ENCODE measurements at places on chromosomes 11 and 22.

- no peak for DNase-seq
Measured at GRCh38 chr11:87223816-87224215, 186.1 kb downstream of the TMEM135 start.

- DNase-seq = no peak
Measured at GRCh38 chr11:62459080-62459479, 40.2 kb downstream of the SCGB1A1 start.

- DNase-seq = no peak
Measured at GRCh38 chr22:49965091-49966040, 4.8 kb downstream of the PIM3 start.

- no peak for DNase-seq
Measured at GRCh38 chr11:86596861-86597586, 75.4 kb downstream of the ME3 start.

DNA sequence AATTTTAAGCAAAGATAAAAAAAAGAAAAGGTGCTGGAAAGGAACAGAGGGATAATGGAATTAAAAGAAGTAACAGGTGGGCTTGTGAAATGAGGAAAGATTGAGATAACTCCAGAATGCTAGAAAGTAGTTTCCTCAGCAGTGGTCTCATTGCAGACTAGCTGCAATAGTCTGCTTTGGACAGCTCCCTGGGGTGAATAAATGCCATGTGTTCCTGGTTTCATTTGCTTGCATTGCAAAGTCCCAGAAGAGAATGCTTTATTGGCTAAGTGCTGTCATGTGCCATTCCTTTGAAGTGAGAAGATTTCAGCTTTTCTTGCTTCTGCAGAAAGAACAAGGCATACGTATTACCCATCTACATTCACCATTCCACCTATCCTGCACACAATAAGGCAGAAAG is 478.8 kb upstream of the RAG2 start:
- no peak for DNase-seq

DNA sequence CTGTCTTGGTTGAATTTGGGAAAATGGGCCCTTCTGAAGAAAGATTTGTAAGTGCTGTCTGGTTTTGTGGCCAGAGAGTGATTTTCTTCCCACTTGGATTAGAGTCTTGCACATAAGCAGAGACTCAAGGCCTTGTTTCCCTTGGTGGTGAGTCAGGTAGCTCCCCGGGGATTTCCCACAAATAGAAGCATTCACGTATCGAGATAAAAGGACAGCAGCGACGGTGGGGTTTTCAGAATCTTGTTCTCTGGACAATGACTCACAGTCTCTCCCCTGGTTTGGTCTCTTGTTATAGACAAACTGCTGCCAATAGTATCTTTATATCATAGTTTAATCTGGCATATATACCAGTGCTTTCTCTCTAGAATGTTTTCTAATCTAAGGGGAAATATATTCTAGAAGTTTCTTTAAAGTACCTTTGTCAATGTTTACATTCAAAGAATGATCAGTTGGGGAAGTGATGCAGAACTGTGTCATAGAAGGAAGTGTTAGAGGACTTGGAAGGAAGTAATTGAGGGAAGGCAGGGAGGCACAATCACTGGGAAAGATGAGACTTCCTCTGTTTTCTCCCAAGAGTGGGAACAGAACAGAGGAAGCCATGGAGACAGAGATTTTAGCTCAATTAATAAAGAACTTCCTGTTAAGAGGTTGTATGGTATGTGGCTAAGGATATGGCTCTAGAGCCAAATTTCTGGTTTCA is 18.1 kb downstream of the POLA2 start:
- DNase-seq = no peak

GRCh38 chr11:2462986-2463765 is 18.4 kb downstream of the KCNQ1 start:
- no peak for DNase-seq

- DNase-seq = no peak
Measured at GRCh38 chr11:67079065-67079705, 22.5 kb downstream of the RHOD start.

- no peak for DNase-seq
Measured at GRCh38 chr11:19032990-19033389, 27.5 kb downstream of the MRGPRX2 start.

DNA sequence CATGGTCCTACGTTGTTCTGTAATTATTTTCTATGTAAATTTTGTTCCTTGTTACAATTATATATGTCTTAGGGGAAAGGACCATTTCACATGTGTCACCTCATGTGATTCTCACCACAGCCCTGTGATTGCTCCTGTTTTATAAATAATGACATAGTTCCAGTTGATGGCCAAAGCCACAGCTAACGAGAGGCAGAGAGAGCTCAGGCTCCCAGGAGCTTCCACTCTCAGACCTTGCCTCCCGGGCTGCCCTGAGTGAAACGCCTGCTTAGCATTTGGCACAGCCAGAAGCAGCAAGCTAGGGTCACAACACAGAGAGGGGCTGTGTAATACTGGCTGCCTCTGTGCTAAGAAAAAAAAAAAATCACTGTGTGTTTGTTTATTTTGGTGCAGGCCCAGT is 5.9 kb downstream of the TMEM121B start:
- DNase-seq = no peak

DNA sequence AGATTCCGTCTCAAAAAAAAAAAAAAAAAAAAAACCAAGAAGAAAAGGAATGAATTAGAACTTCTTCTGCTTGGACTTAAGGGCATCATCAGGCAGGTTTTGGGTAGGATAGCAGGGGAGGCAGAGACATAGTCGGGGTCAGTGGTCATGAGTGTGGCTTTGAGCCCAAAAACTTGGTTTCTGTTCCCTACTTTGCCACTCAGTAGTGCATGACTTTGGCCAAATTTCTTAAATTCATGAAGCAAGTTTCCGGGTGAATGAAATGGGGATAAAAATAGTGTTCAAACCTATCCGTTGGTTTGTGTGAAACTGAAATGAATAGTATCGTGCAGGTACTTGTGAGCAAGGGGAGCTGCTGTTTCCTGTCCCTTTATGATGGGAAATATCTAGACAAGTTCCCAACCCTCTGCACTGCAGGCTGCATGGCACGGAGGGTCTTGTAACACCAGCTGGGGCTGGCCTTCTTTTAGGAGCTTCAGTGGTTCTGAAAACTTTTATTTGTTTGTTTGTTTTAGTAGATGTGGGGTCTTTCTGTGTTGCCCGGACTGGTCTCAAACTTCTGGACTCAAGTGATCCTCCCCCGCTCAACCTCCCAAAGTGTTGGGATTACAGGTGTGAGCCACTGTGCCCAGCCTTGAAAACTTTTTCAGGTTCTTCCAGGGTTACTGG is 18.4 kb downstream of the NEAT1 start:
- DNase-seq = no peak

DNA sequence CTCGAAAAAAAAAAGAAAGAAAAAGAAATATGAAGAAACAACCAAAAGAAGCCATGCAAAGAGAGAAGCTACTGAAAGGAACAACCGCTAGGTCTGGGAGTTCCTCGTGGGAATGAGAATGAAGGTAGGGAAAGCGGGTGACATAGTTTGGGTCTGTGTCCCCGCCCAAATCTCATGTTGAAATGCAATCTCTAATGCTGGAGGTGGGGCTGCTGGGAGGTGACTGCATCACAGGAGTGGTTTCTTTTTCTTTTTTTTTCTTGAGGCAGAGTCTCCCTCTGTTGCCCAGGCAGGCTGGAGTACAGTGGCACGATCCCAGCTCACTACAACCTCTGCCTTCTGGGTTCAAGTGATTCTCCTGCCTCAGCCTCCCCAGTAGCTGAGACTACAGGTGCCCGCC is 9.7 kb upstream of the TXN2 start:
- DNase-seq = no peak

DNA sequence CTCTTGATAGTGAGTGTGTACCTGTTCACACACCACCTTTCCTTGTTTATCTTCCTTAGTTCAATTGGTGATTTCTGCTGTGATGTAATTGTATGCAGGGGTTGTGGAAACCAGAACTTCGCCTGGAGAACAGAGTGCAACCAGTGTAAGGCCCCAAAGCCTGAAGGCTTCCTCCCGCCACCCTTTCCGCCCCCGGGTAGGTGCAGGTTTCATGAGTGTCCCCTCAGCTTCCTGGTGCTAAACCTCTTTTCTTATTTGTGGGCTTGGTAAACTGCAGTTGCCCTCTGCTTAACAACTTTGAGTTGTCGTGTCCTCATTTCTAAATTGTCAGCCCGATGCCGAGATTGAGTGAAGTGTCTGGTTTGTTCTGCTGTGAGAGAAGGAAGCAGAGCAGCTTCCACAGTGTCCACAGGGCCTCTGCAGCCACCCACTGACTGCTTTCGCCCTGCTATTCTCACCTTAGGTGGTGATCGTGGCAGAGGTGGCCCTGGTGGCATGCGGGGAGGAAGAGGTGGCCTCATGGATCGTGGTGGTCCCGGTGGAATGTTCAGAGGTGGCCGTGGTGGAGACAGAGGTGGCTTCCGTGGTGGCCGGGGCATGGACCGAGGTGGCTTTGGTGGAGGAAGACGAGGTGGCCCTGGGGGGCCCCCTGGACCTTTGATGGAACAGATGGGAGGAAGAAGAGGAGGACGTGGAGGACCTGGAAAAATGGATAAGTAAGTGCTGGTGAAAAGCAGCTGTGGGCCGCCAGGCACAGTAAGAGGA is 7.1 kb upstream of the GAS2L1 start:
- no peak for DNase-seq

DNA sequence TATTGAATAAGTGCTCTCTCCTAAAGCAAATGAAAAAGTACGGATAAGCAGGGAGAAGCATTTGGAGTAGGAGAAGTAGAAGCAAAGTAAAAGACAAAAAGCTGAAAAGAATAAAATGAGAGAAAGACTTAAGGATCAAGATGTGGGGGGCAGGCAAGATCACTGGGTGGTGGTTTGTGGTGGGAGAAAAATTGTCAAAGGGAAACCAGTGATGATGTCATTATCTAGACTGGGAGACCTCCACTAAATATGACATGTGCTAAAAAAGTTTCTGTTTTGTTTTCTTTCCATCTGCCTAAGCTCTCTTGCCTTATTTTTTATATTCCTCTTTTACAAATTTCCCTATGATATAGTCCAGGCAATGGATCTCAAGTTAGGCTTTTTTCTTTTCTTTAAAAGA is 14.8 kb upstream of the MAML2 start:
- DNase-seq = no peak

DNA sequence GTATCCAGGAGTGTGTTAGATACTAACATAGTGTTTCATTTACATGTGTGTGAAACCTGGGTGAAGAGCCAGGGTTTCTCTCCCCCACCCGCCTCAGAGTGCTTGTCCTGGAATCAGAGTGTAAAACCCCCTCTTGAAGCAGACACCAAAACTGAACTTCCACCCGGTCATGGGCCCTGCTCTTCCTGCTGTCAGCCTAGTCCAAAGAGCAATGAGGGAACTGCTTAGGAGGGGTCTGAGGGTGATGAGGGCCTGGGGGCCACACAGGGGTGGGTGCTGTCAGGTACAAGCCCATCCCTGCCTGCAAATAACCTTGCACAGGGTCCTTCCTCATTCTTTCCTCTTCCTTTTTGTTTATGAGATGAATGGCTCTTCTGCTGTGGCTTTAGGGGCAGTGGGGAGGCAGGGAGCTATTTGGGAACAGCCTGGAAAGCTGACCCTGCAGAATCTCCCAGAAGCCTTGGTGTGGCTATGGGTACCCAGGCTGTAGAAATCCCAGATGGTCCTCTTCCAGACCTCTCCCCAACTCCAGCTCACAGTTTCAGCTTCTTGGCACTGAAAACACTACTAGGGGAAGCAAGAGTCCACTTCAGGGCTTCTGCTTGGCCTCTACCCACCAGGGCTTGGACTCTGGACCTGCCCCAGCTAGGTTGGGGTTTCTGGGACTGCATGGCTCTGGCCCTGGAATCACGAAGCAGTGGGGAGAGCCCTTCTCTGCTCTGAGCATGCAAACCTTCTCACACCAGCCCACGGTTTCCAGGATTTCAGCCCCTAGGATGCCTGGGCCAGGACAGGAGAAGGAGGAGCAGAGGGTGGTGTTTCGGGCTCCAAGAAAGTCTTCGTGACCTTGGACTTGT is 8.5 kb downstream of the BATF2 start:
- DNase-seq = no peak

DNA sequence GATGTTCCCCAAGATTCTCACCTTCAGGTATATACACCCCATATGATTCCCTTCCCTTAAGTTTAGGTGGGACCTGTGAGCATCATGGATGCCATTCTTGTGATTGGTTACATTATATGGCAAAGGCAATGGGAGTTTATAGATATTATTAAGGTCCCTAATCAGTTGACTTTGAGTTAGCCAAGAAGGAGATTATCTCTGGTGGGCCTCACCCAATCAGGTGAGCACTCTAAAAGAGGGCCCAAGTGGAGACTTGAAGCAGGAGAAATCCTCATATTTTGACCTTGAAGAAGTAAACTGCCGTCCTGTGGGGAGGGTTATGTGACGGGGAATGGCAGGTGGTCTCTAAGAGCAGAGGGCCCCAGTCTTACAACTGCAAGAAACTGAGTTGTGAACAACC is 94.2 kb downstream of the HSD17B12 start:
- no peak for DNase-seq

DNA sequence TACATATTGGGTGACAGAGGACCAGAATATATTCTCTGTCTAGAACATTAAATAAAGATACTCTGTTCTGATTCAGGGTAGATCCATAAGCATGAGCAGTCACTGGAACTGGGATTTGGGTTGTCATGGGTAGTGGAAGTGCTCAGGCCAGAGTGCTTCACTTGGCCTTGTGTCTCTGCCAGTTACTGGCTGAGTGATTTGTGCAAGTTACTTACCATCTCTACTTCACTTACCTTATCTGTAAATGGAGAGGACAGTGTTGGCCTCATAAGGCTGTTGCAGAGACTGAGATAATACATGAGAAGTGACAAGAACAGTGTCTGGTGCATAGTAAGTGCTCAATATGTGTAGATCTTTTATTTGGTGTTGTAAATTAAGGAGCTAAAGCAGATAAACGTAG is 17.6 kb downstream of the ATXN10 start:
- DNase-seq = no peak

DNA sequence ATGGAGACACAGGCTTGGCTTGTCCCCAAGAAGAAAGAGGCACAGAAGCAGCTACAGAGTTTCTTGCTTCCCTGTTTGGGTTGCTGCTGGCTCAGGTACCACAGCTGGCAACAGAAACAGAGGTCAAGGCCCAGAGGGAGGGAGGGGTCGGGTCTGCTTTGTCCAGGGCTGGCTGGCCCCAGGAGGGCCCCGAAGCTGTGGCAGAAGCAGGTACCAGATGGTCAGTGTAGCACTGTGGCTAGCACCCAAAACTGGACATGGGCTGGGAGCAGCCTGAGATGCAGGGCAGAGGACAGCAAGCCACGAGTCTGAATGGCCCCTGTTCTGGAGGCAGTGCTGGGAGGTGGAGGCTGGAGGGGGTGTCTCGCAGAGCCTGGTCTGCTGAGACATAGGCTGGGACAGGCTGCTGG is 52.3 kb upstream of the CCDC188 start:
- no peak for DNase-seq

DNA sequence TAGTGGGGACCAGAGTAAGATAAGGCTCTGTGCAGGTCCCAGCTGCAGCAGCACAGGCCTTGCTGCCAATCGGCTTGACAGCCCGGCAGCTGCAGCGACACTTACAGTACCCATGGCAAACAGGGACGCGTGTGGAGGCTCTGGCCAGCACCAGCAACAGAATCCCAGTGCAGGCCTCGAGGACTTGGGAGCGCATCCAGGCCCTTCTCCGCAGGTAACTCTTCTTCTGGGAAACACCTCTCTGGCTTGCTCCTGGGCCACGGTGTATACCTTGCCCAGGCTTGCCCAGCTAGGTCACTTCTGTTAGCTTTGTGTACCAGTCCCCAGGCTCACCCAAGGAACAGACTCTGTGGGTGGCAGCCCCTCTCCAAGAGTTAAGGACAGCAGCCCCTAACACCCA is 126.7 kb downstream of the CTTN start:
- no peak for DNase-seq

GRCh38 chr22:44455963-44456358 is 42.1 kb downstream of the RTL6 start:
- DNase-seq = no peak

GRCh38 chr22:42685941-42686653 is 34.6 kb downstream of the A4GALT start:
- DNase-seq = no peak

- DNase-seq = no peak
Measured at GRCh38 chr11:12318791-12319438, 58.5 kb upstream of the PARVA start.

Measured in C1 segment of cervical spinal cord (tissue), 14 donors.